ENCODE measurements at places on chromosomes 16 and 17. TPM values are rescaled to one million over a fixed set of nuclear protein-coding genes. Genes with fewer than 3 reads are reported as not detected.

PRR35 gene
- 0.13 TPM for total RNA-seq

CSH1 gene
- total RNA-seq: 21.9 TPM

KRTAP4-6 gene
- not detected for total RNA-seq

GRCh38 chr17:81922566-81923301, 4.8 kb upstream of the SIRT7 start:
- H3K36me3 ChIP-seq: peaks cover 36% of the 10 kb centered on the region
- H3K27me3 ChIP-seq: no peaks in the 10 kb centered on the region
- peak overlapping the region; percentile 69 for H3K27ac ChIP-seq
- peak overlapping the region; percentile 19 for H3K4me3 ChIP-seq

DNA sequence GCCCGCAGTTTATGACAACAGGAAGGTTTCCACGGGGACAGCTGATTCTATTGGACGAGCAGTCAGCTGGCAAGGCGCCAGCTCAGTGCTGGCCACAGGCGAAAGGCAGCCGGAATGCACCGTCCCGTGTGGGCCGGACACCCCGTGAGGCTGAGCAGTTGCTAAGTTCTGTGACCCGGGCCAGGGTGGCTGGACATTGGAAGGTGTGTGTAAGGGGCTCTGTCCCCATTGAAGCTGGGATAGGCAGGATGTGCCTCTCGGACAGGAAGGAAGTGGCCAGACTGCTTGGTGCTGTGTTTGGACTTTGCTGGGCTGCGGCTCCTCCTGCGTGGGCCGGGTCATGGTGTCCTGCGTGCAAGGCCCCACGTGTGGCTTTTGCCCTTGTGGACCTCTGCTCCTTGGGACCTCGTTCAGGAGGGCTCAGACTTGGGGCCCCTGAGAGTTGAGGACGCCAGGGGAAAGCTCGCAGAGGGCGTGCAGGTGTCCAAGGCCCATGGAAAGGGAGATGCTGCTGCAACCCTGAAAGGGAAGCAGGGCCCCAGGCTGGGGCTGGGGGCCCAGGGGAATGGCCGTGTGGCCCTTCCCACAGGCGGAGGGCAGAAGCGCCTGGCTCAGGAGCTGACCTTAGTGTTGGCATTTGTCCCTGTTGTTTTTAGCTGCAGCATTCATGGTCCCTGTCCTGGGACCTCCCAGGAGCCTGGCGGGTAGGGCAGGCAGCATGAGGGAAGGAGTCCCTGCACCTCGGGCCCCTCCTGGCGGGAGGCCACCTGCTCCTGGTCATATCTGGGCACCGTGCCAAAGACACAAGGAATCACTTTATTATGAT, 10.0 kb downstream of the BAIAP2 start:
- H3K27ac ChIP-seq: peak overlapping the region; percentile 88
- no peaks in the 10 kb centered on the region for H3K36me3 ChIP-seq
- no peaks in the 10 kb centered on the region for H3K27me3 ChIP-seq
- peaks cover 80% of the 10 kb centered on the region for H3K4me1 ChIP-seq
- peak overlapping the region; percentile 9 for H3K4me3 ChIP-seq
- DNase-seq: peak; percentile 95

- H3K27me3 ChIP-seq: no peaks in the 10 kb centered on the region
- H3K27ac ChIP-seq: no peak overlapping the region
- no peak overlapping the region for H3K4me3 ChIP-seq
Measured at GRCh38 chr16:84501077-84501735, 3.3 kb downstream of the MEAK7 start.

DNA sequence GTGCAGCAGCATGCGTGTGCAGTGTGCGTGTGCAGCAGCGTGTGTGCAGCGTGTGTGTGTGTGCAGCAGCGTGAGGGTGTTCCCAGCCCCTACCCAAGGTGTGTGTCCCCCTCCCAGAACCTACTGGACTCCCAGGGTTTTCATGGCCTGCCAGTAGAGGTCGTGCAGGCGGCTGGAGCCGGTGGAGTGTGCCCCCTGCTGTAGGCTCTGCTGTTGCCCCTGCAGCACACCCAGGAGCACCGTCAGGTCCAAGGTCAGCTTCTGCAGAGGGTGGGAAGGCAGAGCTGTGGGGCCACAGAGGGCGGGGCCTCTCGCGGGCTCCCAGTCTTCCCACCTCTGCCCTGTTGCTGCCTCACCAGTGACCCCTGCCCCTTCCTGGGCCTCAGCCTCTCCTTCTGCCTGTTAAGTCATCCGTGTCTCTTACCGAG, 14.9 kb downstream of the MYBBP1A start:
- peaks cover 7% of the 10 kb centered on the region for H3K27me3 ChIP-seq
- H3K4me3 ChIP-seq: no peak overlapping the region
- H3K4me1 ChIP-seq: peaks cover 46% of the 10 kb centered on the region
- peaks cover 71% of the 10 kb centered on the region for H3K36me3 ChIP-seq
- DNase-seq: no peak

- H3K27me3 ChIP-seq: peaks cover 4% of the 10 kb centered on the region
- no peak overlapping the region for H3K4me3 ChIP-seq
- DNase-seq: no peak
- H3K27ac ChIP-seq: no peak overlapping the region
- no peaks in the 10 kb centered on the region for H3K36me3 ChIP-seq
Measured at GRCh38 chr16:57541754-57542435, 548 bp upstream of the ADGRG5 start.

DNA sequence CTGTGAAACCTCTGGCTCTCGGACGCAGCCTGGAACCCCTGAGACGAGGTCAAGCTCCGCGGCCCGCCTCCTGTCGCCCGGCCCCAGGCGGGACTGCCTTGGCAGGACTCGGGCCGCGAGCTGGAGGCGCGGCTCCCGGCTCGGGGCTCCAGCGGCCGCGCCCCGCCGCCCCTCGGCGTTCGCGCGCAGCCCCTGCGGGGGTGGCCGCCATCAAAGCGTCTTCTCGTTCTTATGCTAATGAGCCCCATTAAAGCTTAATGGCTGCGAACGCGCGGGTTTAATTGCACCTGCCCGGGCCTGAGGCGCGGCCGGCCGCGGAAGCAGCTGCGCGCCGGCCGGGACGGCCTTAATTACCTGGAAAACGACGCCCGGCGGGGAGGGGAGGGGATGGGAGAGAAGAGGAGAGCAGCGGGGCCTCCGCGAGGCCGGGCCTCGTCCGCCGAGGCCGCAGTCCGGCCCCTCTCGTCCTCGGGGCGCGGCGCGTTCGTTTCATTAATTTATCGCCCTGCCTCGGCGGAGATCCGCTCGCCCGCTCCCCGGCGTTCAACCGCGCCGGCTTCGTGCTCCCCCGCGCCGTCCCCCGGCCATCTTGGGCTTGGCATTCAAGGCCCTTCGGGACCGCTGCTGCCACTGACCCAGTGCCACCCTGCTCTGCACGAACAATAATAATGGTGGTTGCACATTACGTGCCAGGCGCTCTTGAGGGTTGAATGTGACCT, 19.2 kb downstream of the RAI1 start:
- DNase-seq: no peak
- peaks cover 2% of the 10 kb centered on the region for H3K27me3 ChIP-seq
- H3K4me1 ChIP-seq: peaks cover 80% of the 10 kb centered on the region
- no peak overlapping the region for H3K4me3 ChIP-seq
- peaks cover 3% of the 10 kb centered on the region for H3K36me3 ChIP-seq

- no peak overlapping the region for H3K4me3 ChIP-seq
- H3K27ac ChIP-seq: no peak overlapping the region
- no peaks in the 10 kb centered on the region for H3K27me3 ChIP-seq
- H3K4me1 ChIP-seq: no peaks in the 10 kb centered on the region
- no peak for DNase-seq
Measured at GRCh38 chr16:48829336-48830310, 219.6 kb upstream of the N4BP1 start.

DNA sequence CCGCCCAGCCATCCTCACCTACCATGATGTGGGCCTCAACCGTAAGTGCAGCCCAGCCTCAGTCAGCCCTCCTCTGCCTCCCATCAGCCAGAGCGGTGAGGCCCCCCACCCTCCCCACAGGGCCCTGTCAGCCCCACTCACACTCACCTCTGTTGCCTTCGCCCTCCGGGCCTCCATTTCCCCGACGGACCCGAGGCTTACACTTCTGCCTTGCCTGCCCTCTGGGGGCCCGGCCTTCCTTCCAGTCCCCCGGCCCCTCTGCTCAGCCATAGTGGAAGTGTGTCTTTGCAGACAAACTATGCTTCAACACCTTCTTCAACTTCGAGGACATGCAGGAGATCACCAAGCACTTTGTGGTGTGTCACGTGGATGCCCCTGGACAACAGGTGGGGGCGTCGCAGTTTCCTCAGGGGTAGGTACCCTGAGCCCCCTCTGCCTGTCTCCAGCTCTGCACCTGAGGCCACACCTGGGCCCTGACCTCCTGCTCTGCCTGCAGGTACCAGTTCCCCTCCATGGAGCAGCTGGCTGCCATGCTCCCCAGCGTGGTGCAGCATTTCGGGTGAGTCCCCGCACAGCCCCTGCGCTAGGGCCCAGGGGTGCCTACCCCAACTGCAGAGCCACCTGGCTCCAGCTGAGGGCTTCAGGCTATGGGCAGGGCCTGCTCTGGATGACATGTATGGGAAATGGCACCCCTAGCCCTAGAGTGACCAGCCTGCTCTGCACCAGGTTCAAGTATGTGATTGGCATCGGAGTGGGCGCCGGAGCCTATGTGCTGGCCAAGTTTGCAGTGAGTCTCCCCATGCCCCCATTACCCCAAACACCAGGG, 4.1 kb downstream of the NDRG4 start:
- no peak for DNase-seq
- H3K27ac ChIP-seq: no peak overlapping the region
- H3K4me1 ChIP-seq: peaks cover 28% of the 10 kb centered on the region
- peaks cover 12% of the 10 kb centered on the region for H3K36me3 ChIP-seq

- no peak for DNase-seq
- H3K27me3 ChIP-seq: peaks cover 23% of the 10 kb centered on the region
- no peak overlapping the region for H3K27ac ChIP-seq
- no peaks in the 10 kb centered on the region for H3K4me1 ChIP-seq
- no peaks in the 10 kb centered on the region for H3K36me3 ChIP-seq
- no peak overlapping the region for H3K4me3 ChIP-seq
Measured at GRCh38 chr16:87664792-87665191, 62.5 kb downstream of the JPH3 start.

- H3K36me3 ChIP-seq: peaks cover 79% of the 10 kb centered on the region
- peaks cover 4% of the 10 kb centered on the region for H3K4me1 ChIP-seq
- no peaks in the 10 kb centered on the region for H3K27me3 ChIP-seq
- H3K27ac ChIP-seq: peak overlapping the region; percentile 47
- no peak overlapping the region for H3K4me3 ChIP-seq
- DNase-seq: peak; percentile 76
Measured at GRCh38 chr16:89534252-89534756, 26.1 kb downstream of the SPG7 start.

GRCh38 chr17:79681628-79682261, 49.0 kb upstream of the ENPP7 start:
- H3K36me3 ChIP-seq: no peaks in the 10 kb centered on the region
- no peak overlapping the region for H3K27ac ChIP-seq
- no peak for DNase-seq
- H3K4me3 ChIP-seq: no peak overlapping the region

GRCh38 chr17:56608944-56609343, 15.4 kb downstream of the NOG start:
- H3K4me1 ChIP-seq: no peaks in the 10 kb centered on the region
- no peaks in the 10 kb centered on the region for H3K36me3 ChIP-seq
- no peaks in the 10 kb centered on the region for H3K27me3 ChIP-seq
- no peak for DNase-seq
- no peak overlapping the region for H3K27ac ChIP-seq
- H3K4me3 ChIP-seq: no peak overlapping the region

- no peaks in the 10 kb centered on the region for H3K36me3 ChIP-seq
- DNase-seq: no peak
- no peak overlapping the region for H3K4me3 ChIP-seq
- no peaks in the 10 kb centered on the region for H3K27me3 ChIP-seq
- H3K4me1 ChIP-seq: no peaks in the 10 kb centered on the region
- H3K27ac ChIP-seq: no peak overlapping the region
Measured at GRCh38 chr17:66414561-66415175, 112.3 kb downstream of the PRKCA start.

- peaks cover 4% of the 10 kb centered on the region for H3K4me1 ChIP-seq
- DNase-seq: peak; percentile 55
- no peak overlapping the region for H3K27ac ChIP-seq
- peaks cover 19% of the 10 kb centered on the region for H3K27me3 ChIP-seq
- no peak overlapping the region for H3K4me3 ChIP-seq
- H3K36me3 ChIP-seq: no peaks in the 10 kb centered on the region
Measured at GRCh38 chr16:8572919-8573724, 17.2 kb downstream of the TMEM114 start.

DNA sequence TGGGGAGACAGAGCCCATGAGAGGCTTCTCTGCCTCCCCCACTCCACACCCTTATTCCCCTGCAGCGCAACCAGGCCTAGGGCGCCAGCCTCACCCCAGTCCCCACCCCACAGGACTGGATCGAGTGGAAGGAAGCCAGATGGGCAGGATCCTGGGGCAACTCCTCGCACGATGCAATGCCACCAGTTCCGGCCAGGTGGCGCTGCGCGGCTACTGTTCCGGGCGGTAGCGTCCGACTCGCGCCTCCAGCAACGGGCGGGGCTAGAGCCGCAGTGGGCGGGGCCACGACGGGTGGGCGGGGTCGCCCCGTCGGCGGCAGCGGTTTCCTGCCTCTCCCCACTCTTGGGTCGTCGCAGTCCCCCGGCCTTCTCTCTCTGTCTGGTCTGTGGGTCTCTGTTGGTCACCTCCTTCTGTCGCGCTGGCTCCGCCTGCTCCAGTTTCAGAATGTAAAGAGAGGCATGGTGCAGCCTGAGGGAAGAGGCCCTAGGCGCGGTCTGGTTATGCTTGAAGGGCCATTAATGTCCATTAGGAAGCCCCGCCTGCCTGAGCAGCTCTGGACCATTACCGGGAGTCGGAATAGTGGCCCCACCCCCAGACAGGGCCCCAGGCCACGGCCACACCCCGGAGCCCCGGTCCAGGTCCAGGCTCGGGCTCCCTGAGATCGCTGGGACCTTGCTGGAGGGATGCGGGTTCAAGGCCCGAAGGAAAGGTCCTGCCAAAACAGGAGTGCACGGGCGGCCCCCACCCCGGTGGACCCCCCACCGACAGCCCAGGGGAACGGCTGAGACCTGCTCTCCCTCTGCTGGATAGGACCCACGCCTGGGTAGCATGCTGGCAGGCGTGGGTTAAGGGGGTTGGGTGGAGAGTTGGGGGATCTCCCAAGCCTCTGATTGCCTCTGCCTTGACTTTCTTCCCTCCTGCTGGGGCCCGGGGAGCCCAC, 3.3 kb upstream of the NHERF2 start:
- no peaks in the 10 kb centered on the region for H3K36me3 ChIP-seq
- H3K27me3 ChIP-seq: peaks cover 33% of the 10 kb centered on the region
- H3K27ac ChIP-seq: peak overlapping the region; percentile 83
- H3K4me1 ChIP-seq: peaks cover 59% of the 10 kb centered on the region

GRCh38 chr16:70018254-70018653, 67.1 kb downstream of the CLEC18A start:
- no peak overlapping the region for H3K27ac ChIP-seq
- no peak overlapping the region for H3K4me3 ChIP-seq

- H3K4me1 ChIP-seq: peaks cover 18% of the 10 kb centered on the region
- no peaks in the 10 kb centered on the region for H3K36me3 ChIP-seq
- no peak for DNase-seq
- peaks cover 6% of the 10 kb centered on the region for H3K27me3 ChIP-seq
- no peak overlapping the region for H3K4me3 ChIP-seq
- no peak overlapping the region for H3K27ac ChIP-seq
Measured at GRCh38 chr16:86975445-86975844, 341.7 kb downstream of the C16orf95 start.
